Retina (tissue), 1 donor: ENCODE measurements at places on chromosomes 2 and 18.

- no peak for DNase-seq
These were observed 154.7 kb upstream of the TNP1 start for GRCh38 chr2:217014328-217015105.

- no peak for DNase-seq
These were observed 194.1 kb downstream of the PRKCE start for GRCh38 chr2:45845566-45845965.

GRCh38 chr2:5617358-5617757 lies 74.8 kb upstream of the SOX11 start:
- no peak for DNase-seq

DNA sequence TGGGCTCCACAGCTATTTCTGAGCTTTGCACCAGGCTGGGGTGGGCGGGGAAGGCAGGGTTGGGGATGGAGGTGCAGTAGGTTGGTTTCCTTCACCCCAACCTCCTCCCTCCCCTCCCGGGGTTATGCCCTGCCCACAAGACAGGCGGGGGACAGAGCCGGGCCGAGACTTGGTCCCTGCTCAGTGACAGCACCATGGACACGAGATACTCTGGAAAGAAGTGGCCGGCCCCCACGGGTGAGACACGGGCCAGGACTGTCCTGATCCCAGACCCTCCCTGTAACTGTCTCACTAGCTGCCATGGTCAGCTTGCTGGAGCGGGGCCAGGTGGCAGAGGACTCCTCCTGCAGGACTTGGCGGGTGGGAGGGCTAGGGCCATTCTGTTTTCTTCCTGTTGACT lies 59.7 kb downstream of the DYSF start:
- no peak for DNase-seq

DNA sequence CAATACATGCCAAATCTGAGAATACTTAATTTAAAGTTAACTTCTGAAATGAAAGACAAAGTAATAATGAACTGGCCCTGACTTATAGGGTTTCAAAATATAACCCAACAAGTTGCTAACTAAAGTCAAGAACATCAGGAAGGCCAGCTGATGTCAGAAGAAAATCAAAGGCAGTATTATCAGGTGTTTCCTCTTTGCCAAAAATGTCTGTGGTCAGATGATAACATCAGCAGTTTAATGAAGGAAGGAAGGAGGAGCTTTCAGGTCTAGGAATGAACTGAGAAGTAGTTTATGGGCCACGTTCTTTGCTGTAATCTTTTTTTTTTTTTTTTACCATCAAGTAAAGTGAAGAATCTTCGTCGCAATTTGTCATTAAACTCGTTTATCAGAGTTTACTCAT lies 40.9 kb downstream of the CDH2 start:
- DNase-seq = no peak

- no peak for DNase-seq
These were observed 526.8 kb downstream of the XIRP2 start for GRCh38 chr2:167415068-167415467.
